ENCODE measurements at places on chromosomes 16 and 17. TPM values are rescaled to one million over a fixed set of nuclear protein-coding genes. Genes with fewer than 3 reads are reported as not detected.
A peak's percentile ranks its signal among the peaks of the same experiment; 100 is the strongest.

TTYH2 gene
- polyA plus RNA-seq: 14.8 TPM

DNA sequence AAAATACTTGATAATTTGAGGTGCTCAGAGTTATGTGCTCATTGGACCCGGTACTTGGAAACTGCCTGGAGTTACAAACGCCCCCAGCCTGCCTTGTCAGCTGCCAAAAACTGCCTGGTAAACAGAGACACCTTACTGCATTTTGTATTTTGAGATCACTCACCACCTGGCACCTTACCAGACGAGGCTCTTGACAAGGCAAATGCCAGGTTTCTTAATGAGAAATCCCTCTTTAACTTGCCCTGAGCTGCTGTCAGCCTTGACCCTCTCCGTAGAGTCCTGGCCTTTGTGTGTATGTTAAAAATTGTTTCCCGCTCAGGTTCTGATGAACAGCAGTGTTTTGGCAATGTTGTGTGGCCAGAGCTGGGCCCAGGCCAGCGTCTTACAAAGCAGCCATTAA, 28.8 kb downstream of the SYT17 start:
- DNase-seq: no peak

GRCh38 chr16:84813141-84813934, 6.4 kb upstream of the CRISPLD2 start:
- no peak for DNase-seq

DNA sequence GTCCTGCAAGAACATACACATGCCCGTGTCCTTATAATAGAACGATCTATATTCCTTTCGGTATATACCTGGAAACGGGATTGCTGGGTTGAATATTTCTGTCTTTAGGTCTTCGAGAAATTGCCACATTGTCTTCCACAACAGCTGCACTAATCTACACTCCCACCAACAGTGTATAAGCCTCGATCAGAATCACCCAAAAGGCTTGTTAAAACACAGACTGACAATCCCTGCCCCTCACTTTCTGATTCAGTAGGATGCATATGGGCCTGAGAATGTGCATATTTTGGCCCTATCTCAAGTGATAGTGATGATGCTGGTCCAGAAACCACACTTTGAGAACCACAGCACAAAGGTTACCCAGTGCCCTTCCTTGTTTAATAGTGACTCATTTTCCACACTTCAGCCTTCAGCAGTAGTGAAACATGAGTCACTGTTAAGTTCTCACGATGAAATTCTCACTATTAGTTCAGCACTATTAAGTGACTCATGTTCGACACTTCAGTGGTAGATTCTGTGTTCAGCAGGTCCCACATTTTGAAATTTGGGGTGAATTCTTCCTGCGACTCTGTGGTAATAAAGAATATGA, 215.6 kb downstream of the GRIN2A start:
- DNase-seq: no peak

GRCh38 chr16:7405166-7405565, 72.5 kb downstream of the RBFOX1 start:
- peak; percentile 40 for DNase-seq

GRCh38 chr17:55168958-55169687, 95.6 kb upstream of the HLF start:
- DNase-seq: no peak
